ENCODE measurements at places on chromosomes 16 and 17.

DNA sequence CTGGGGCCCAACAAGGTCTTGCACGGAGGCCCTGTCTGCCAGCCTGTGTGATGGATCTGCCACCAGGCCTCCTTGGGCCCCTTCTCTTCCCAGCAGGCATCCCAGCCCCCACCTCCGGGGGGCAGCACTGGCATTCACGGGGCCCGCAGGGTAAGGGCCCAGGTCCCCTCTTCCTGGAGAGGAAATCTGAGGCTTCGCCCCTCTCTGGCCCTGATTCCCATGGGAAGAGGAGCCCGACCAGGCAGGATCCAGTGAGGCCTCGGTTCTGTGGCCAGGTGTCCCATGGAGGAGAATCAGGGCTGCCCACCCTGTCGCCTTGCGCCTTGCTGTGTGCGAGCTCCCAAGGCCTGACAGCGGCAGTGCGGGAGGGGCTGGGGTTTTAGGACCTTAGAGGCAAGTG lies 48.4 kb downstream of the PDPK1 start:
- DNase-seq: no peak

- no peak for DNase-seq
These were observed 333.1 kb upstream of the MAF start for GRCh38 chr16:79933603-79934002.

DNA sequence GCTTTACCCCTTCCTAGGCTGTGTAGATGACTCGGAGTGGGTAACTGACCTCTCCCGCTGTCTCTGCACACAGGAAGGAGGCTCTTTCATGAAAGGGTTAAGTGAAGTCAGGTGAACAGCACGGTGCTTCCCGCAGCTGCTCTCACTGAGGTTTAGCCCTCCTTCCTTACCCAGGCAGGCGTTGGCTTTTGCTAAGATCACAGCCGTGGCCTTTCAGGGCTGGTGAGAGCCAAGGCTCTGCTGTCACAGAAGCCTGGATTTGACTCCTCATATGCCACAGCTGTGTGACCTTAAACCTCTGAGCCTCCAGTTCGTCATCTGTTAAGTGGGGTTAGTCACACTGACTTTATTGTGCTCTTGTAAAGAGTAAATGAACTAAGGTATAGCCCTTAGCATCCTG lies 90.9 kb upstream of the PLCG2 start:
- DNase-seq: no peak

- no peak for DNase-seq
These were observed 14.6 kb downstream of the CCDC57 start for GRCh38 chr17:82198092-82198491.

DNA sequence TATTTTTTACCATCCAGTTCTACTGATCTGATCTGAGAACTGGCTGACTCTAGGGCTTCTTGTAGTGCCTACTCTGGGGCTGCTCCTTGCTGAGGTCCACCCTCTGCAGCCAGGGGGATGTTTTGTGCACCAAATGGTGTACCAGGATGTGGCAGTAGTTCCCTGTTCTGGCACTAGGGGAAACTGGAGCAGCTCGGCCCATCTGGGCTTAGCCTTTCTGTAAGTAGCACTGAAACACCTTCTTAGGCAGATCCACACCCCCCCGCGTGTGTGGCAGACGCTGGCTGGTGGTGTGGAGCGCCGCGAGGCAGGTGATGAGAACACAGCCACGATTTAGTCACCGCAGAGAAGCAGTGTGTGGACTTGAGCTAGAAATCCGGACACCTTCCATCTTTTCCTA lies 17.0 kb downstream of the DUSP14 start:
- DNase-seq: no peak

- DNase-seq: no peak
These were observed 6.4 kb upstream of the SLC38A10 start for GRCh38 chr17:81301195-81302144.

DNA sequence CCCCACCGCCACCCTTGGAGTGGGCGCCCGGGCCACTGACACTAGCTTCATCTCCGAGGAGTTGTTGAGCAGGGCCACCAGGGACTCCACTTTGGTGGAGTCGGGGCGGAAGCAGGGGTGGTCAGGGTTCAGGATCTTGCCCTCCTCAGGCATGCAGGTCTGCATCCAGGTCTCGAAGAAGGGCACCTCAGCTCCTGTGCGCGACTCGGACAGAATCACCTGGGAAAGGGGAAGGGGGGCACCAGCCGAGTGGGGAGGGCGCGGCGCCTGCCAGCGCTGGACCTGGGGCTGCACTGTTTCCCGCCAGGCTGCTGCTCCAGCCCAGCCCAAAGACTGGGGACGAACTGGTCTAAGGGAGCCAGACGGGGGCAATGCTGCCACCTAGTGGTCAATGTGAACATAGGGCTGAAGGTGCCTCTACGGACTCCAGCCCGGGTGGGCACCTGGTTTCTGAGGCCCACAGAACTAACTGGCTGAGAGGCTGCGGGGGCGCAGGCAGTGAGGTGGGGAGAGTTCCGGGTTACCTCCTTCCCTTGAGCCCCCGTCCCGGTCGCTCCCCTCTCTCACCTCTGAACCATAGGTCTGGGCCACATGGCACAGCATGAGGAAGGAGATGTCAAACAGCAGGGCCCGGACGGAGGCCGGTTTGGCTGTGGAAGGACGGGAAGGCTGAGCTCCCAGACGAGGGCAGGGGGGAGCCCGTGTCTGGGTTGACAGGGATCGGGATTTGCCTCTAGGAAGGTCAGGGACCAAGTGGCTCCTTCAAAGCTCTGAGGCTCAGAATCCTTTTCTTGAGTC lies 11.8 kb downstream of the CSF3 start:
- peak; percentile 78 for DNase-seq

GRCh38 chr16:50808929-50809538 lies 67.1 kb downstream of the CYLD start:
- DNase-seq: no peak

DNA sequence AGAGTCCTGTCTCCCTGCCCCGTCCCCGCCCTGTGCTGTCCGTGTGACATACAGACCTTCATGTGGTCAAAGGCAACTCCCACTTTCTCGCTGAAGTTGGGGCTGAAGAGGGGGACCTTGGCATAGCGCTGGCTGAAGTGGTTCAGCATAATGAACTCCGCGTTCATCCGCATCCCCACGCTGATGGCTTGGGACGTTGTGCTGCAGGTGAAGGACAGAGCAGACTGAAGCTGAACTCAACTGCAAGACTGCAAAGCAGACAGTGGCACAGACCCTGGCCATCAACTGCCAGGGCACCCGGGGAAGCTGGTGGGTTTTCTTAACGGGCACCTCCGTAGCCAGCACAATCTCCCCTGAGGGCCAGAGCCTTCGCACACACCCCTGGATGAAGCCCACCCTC lies 24.2 kb downstream of the ELAC2 start:
- no peak for DNase-seq

GRCh38 chr16:50718061-50718760 lies 23.7 kb upstream of the CYLD start:
- DNase-seq: no peak

DNA sequence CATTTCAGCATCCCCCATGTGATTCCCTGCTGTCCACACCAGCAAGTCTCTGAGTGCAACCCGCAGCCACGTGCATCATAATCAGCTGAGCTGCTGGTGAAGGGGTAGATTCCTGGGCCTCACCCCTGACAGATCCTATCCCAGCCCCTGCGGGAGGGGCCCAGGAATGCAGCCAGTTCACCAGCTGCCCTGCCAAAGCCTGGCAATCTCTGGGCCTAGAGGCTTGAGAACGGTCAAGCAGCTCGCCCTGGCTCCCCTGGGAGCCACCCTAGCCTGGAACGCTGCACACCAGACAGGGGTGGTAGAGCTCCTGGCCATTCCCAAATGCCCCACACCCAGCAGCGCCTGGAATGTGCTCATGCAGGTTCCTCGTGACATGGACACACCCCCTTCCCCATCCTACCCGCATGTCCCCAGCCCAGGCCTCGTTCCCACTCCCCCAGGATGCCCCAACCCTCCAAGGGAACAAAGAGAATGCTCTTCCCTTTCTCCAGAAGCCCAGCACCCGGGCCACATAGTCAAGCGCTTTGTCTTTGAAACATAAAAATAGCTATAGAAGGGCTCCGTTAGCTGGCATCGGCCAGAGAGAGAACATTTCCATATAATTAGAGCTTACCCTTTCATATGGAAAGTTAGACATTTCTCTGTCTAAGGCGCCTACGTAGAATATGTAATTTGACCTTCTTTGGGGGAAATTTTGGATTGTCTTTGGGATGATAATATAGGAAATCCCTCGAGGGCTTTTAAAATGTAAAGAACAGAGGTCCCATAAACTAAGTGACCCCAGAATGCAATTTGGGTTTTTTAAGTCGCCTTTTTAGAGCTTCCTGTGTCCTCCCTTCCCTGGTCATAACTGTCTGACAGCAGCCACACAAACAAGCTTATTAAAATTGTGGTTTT lies 3.4 kb downstream of the CEP295NL start:
- peak; percentile 66 for DNase-seq

DNA sequence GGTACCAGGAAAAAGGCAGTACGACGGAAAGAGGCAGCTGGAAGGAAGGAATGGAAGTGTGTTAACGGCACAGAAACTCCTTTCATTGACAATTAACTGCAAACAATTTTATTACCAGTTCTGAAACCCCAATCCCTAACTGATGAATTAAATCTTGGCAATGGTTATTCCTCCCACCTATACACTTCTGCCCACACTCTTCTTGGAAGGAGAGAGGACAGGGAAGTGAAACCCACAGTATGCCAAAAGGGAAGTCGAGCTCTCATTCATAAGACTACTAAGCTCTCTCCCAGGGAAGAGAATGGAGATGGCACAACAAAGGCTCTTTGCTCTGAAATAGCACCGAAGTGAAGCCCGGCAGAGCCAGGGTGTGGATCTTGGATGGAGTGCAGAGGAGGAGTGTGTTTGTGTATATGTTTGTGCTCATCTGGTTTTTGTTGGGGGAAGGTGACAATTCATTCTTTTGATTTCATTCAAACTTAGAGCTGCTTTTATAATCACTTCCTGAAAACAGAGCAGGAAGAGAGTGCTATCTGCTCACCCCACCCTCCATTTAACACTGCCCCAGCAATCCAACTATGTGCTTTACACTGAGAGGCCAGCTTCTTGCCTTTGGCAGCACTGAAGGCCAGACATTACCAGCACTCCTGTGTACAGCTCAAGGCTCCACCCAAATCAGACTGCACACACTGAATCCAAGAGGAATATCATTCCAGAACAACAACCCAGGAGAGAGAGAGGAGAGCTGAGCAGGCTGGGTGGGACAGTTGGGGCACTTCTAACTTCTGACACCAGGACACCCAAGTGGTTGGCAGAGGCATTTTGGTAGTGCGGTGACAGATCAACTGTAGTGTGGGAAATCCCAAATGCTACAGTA lies 68.7 kb downstream of the HIC1 start:
- no peak for DNase-seq

DNA sequence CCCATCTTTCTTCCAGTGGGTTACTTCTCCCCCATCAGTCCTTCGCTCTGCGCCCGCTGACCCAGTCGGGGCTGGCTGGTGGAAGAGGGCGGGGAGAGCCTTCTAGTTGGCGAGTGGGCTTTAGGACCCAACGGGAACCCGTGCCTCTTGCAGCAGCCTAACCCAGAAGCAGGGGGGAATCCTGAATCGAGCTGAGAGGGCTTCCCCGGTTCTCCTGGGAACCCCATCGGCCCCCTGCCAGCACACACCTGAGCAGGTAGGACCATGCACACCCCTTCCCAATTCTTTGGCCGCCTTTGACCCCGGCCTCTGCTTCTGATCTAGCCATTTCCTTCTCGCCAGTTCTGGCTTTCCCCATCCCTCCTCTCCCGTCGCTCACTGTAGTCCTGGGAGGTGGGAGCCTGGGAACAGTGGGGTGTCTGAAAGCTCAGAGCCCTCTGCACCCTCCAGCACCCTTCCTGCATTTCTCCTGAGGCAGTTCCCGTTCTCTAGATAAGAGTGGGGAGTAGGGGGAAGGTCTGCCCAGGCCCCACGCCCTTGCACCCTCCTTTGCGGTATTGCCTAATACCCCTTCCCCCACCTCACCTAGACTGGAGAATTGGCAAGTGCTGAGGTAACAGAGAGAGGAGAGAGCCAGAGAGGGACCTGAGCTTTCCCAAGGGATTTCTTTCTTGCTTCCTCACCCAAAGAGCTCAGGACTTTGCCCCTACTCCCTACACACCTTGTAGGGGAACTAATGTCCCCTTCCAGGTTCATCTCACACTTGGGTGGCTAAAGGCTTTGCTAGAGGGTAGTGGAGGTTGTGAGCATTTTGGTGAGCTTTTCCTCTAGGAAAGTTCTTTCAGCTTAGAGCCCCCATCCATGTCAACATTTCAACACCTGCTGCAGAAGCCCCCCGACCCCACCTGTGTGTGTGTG lies at the start of gene RARA:
Gene RARA, plus strand, starts transcription at position 150 of the 918 bp plus-strand sequence. CDS start 22,039 bp downstream, outside the sequence.
- DNase-seq: no peak

- no peak for DNase-seq
These were observed 1060.2 kb downstream of the CDH11 start for GRCh38 chr16:64061621-64062020.

- peak; percentile 87 for DNase-seq
These were observed 2.5 kb downstream of the KIF1C start for GRCh38 chr17:5000237-5000639.

GRCh38 chr16:84242839-84243238 lies 3.0 kb upstream of the KCNG4 start:
- DNase-seq: no peak

GRCh38 chr17:58278661-58279015 lies 2.1 kb downstream of the MPO start:
- DNase-seq: peak; percentile 48

- no peak for DNase-seq
These were observed 674.9 kb upstream of the C16orf82 start for GRCh38 chr16:26391833-26392232.

DNA sequence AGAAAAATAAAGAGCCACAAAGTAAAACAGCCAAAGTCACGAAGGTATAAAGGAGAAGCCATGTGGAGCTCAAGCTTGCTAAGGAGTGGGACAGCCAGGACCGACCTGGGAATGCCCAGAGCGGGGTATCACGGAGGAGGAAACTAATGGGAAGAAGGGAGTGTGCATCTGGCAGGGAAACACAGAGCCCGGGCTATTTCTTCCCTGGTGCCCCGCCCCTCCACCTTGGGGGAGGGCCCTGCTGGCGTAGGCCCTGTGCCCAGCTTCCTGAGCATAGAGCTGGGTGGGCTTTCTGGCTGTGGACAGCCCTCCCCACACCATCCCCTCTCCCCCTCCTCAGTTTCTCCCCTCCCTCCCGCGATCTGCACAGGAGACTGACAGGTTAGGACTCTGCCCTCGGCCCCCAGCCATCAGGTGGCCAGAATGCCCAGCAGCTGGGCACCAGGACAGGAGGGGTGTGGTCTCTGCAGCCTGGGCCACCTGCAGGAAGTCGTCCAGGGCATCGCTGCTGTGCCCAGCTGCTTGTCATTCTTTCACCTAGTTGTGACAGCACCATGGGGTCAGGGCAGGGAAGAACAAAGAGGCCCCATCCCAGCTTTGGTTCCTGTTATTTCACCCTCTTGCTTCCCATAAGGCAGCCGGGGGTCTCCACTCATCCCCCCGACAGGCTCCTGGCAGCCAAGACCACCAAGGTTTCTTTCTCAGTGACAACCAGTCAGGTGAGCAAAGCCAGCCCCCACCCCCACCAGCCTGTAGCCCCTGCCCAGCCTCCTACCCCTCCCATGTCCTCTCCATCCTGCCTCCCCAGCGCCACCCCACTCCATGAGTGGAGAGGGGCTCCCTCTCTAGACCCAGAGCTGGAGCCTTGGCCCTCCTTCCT lies 7.1 kb upstream of the DCAF7 start:
- no peak for DNase-seq

GRCh38 chr16:73565263-73565662 lies 517.3 kb upstream of the ZFHX3 start:
- no peak for DNase-seq

GRCh38 chr16:164827-165538 lies 795 bp upstream of the HBM start:
- DNase-seq: no peak
